ENCODE measurements at places on chromosomes 7 and 10.
A peak's percentile ranks its signal among the peaks of the same experiment; 100 is the strongest.

- DNase-seq = no peak
These were observed 44.9 kb downstream of the SEM1 start for GRCh38 chr7:96664793-96665192.

- no peak for DNase-seq
These were observed 188.2 kb downstream of the TEX36 start for GRCh38 chr10:125494651-125495239.

DNA sequence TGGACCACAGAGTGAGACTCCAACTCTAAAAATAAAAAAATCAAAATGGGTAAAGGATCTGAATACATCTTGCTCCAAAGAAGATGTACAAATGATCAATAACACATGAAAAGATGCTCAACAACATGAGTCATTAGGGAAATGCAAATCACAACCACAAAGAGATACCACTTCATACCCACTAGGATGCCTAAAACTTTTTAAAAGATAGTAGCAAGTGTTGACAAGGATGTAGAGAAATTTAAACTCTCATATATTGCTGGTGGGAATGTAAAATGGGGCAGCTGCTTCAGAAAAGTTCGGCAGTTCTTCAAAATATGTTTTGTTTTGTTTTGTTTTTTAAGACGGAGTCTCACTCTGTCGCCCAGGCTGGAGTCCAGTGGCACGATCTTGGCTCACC lies 45.7 kb upstream of the GTF2IRD1 start:
- no peak for DNase-seq

- no peak for DNase-seq
These were observed 382.5 kb downstream of the PARD3 start for GRCh38 chr10:34432589-34432988.

- DNase-seq = no peak
These were observed 61.1 kb downstream of the PWWP2B start for GRCh38 chr10:132458071-132458585.

- no peak for DNase-seq
These were observed 102.4 kb downstream of the OAT start for GRCh38 chr10:124316326-124316725.

GRCh38 chr10:128629111-128630096 lies 503.2 kb upstream of the MKI67 start:
- DNase-seq = peak; percentile 15

DNA sequence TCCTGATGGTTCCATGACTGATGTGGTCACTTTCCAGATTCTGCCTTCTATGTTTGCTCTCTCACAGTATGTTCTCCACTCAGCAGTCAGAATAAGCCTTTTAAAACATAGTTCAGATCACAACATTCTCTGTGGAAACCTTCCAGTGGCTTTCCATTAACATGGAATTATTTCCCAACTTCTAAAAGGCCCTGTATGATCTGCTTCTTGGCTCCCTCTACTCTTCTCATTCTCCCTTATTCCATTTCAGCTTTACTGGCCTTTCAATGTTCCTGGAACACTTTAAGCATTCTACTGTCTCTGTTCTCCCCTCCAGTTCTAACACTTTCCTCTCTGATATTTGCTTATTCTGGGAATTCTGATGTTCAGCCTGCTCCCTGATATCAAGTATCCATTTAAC lies 325.6 kb downstream of the THSD7A start:
- DNase-seq = no peak

GRCh38 chr7:103499976-103500375 lies 54.0 kb upstream of the SLC26A5 start:
- DNase-seq = no peak

GRCh38 chr7:2860627-2861133 lies 16.6 kb upstream of the GNA12 start:
- DNase-seq = no peak

DNA sequence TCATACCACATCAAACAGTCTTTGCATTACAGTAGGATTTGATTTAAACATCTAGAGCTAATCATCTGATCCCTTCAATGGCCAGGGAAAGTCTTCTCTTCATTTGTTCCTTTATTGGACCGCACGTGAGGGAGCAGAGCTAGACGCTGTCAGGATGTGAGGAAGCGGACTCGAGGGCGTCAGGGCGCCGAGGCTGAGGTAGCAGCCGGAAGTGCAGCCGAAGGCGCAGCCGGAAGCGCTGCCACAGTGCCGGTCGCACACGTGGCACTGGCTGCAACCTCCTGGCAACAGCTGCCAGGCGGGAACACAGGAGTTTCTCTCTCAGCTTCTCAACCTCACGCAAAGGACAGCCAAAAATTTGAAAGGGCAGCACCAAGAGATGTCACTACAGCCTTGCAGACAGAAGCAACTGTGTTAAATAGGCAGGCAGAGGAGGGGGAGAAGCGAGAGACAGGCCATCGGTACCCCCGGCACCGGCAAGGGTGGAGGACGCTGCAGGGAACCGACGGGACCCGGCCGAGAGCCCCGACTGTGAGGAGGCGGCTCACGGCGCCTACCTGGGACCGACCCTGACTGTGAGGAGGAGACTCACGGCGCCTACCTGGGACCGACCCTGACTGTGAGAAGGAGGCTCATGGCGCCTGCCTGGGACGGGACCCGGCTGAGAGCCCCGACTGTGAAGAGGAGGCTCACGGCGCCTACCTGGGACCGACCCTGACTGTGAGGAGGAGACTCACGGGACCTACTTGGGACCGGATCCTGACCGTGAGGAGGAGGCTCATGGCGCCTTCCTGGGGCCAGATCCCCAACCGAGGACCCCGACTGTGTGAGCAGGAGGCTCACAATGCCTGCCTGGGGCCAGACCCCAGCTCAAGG lies 32.3 kb downstream of the VIPR2 start:
- no peak for DNase-seq

- no peak for DNase-seq
These were observed 1.9 kb upstream of the NRF1 start for GRCh38 chr7:129609666-129610065.

DNA sequence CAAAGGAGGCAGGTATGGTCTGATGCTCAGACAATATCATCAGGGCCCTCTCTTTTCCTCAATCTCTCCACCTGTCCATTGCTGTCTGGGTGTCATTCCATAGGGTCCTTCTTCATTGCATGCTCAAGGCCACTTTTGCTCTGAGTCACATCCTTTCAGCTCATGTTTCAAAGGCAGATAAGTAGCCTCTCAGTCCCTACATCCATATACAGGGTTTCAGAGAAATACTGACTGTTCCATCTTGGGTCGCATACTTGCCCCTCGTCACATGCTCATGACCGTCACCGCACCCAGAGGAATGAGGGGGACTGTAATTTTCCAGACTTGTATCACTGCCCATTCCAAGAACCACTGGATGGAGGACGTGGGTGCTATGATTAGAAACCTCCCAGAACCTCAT lies 93.4 kb downstream of the FAM107B start:
- no peak for DNase-seq

- DNase-seq = no peak
These were observed 73.4 kb downstream of the CARD11 start for GRCh38 chr7:2970307-2970664.

GRCh38 chr10:129725890-129726631 lies 238.0 kb downstream of the EBF3 start:
- DNase-seq = no peak

DNA sequence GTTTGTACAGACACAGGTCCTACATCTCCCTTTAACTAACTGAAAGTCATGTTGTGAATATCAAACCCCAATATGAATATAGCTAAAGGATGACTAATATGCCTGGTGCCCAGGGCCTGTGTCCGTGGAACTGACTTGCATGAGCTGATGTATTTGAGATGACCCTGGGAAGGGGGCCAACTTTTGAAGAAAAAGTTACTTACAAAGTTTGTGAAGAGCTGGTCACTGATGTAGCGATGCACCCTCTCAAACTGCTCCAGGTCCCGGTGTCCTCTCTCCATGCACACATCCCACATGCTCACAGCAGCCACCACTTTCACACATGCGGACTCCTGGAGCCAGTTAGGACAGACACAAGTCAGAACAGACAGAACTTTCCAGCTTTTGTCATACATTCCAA lies 106.2 kb downstream of the ABCC2 start:
- DNase-seq = no peak

- no peak for DNase-seq
These were observed 71.6 kb downstream of the THSD7A start for GRCh38 chr7:11760372-11760771.

- no peak for DNase-seq
These were observed 32.6 kb upstream of the NME8 start for GRCh38 chr7:37815671-37816371.

DNA sequence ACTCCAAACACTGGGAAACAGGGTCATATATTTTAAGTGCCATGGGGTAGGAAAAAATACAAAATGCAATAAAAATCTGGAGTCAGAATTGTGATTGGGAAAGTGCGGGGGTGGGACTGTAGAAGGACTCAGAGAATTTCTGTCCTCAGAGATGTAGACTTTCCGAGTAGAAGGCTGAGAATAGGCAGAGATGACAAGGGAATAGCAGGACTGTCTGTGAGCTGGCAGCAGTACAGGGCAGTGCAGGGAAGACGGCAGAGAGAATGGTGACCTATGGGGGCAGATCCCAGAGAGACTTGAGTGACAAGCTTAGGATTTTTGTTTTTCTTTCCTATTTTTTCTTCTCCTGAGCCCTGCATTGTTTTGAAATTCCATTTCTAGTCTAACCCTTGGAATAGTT lies 127.6 kb downstream of the SLC16A9 start:
- no peak for DNase-seq

- no peak for DNase-seq
These were observed 252.0 kb downstream of the PTEN start for GRCh38 chr10:88115407-88115806.

DNA sequence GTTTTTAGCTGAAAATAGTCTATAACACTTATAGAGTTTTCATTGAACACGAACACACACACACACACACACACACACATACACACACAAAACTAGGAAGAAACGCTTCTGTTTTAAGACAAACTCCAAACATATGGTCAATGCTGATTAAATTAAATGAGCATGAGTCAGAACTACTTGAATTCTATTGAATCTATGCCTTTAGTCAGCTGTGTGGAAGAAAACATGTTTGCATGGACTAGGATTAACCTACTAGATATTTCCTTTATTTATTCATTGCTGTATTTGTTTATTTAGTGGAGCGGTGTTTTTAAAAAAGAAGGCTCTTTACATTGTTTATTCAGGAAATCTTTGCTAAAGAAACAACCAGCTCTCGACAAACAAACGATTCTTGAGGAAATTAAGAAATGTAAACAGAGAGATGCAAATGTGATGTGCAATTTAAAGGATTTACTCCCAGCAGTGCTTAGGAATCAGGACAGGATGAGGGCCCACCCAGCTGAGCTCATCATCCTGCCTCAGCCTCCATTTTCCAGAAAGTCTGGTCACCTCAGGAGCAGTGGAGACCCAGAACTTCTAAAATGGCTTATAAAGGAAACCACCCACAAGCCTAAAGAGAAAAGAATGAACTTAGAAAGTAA lies 83.2 kb downstream of the PDE1C start:
- no peak for DNase-seq

GRCh38 chr10:89589101-89589720 lies 53.8 kb upstream of the SLC16A12 start:
- DNase-seq = no peak

DNA sequence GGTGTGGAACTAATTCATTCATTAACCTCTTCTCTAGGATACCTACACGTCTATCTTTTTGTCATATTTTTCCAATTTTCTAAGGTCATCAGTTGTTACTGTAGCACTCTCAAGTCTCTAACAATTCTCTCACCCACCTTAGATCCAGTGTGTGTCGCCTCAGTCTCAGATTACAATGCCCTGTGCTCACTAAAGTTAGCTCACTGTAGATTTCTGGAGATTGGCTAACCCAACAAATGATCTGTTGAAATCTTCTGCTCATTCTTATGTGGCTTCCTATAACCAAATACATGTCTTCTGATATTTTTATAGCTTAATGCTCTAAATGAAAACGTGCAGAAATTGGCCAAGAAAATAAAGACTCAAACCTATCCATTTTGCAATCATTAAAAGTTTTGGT lies 142.6 kb downstream of the SLC25A13 start:
- no peak for DNase-seq

GRCh38 chr10:95300022-95300539 lies 9.3 kb upstream of the PDLIM1 start:
- DNase-seq = no peak

- DNase-seq = no peak
These were observed 214.2 kb upstream of the ADO start for GRCh38 chr10:62590306-62590705.

DNA sequence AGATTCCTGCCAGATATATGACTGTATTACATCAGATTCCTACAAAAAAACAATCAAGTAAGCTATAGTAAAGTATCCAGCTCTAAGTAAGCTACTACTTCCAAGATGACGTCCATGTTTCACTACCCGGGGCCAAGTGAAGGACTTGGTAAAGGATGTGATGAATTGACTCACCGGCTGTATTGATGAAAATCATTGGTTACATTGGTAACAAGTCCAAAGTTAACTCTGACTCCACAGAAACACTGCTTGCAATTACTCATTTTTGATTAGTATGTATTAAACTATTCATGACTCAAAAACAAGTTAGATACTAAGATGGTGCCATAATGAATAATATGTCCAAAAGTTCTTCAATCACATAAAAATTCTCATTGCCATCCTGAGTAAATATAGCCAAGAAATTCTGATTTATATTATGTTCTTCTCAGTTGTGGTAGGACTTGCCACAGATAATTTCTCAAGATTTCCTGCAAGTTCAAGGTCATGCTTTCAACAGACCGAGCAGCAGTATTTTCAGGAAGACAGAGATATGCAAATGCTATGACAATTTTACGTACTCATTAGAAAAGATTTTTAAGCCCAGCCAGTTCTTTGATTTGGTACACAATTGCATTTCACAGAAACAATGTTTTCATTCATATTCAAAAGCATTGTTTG lies 12.6 kb upstream of the DNAJC1 start:
- no peak for DNase-seq

DNA sequence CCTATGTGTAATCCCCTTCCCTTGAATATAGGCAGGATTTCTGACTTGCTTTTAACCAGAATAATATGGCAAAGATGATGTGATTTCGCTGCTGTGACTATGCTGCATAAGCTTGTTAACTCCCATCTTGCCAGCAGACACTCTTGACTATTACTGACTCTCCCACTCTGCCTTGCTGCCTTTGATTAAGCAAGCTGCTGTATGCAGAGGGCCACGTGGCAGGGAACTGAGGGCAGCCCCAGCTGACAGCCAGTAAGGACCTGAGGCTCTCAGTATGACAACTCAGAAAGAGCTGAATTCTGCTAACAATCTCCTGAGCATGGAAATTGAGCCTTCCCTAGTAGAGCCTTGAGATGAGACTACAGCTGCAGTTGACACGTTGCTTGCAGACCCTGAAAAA lies 279.4 kb upstream of the CACNA2D1 start:
- DNase-seq = no peak

DNA sequence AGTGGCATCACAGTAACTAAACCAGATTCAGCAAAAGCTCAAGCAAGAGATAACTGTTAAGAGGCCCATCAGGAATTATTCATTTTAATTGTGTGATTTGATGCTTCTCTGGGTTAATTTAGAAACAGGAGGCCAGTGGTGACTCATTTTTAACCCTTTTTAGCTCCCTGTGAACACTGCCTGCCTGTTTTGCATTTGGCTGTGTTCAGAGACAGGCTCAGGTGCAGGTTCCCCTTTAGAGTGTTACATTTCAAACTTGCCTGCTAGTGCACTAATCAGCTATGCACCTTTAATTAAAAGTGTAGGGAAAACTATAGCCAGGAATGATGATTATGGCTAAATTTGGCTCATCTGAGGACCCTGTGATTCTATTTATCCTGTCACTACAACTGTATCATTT lies 6.5 kb downstream of the STAMBPL1 start:
- no peak for DNase-seq

- no peak for DNase-seq
These were observed 53.5 kb downstream of the GLI3 start for GRCh38 chr7:42183547-42183946.
